ENCODE measurements at places on chromosomes 11 and 22. TPM values are rescaled to one million over a fixed set of nuclear protein-coding genes. Genes with fewer than 3 reads are reported as not detected.

Gene BCO2
- 74.6 TPM for total RNA-seq

Gene TSPAN32
- 10.6 TPM for total RNA-seq

Gene CYTH4
- 2.6 TPM for total RNA-seq

DNA sequence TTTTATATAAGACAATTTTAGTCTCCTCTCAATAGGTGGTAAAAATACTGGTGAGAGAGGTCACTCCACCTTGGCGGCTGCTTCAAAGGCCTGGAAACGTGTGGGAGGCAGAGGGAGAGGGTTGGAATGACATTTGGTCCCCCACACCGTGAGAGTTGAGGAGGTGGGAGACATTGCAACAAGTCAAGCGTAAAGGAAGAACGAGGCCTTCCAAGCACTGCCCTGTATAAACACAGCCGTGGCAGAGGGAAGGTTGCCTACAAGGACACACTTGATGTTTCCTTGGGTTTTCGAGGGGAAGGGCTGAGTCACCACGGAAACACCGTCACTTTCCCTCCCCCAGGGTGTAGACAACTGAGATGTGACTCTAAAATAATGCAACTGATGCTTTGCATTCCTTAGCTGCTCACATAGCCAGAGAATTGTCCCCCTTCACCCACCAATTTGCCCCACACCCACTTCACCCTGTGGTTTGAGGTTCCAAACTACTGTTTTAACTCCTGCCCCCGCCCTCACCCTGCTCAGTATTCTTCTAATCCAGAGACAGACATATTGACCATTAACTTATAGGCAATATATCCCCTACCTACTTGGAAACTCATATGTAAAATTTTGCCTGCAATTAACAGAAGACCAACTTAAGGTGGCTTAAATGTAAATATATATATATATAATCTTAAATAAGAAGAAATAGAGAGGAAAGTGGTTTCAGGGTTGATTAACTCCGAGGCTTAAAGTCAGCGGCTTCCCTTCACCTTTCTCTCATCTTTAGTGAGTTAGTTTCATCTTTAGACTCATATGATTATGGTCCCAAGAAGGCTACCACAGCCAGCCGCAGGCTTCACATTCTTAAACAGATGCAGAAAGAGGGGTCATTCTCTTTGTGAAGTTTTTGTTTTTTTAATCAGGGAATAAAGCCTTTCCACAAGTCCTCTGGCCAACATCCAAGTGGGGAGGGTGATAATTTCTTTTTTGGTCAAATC is 54.1 kb upstream of the BDNF start:
- DNase-seq = no peak
- H3K27me3 ChIP-seq = no peaks in the 10 kb centered on the region
- H3K36me3 ChIP-seq = no peaks in the 10 kb centered on the region
- no peaks in the 10 kb centered on the region for H3K4me1 ChIP-seq
- H3K4me3 ChIP-seq = no peak overlapping the region
- H3K27ac ChIP-seq = no peak overlapping the region

Gene CCDC83
- total RNA-seq = not detected

DNA sequence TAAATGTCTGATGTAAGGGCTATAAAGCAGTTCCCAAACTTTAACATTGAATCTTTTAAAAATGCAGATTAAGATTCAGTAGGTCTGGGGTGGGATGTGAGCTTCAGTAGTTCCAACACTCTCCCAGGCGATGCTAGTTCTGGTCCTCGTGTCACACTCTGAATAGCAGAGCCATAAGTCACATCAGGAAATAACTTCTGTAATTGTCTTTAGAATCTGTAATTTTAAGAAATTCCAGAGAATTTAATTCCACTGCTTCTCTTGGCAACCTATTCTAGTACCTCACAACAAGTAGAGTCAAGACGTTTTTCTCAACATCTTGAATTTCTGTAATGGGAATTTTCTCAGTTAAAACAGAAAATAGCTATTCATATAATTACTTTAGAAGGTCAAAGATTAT is 223.1 kb downstream of the TMEM135 start:
- no peak overlapping the region for H3K27ac ChIP-seq
- no peaks in the 10 kb centered on the region for H3K36me3 ChIP-seq
- H3K4me1 ChIP-seq = peaks cover 19% of the 10 kb centered on the region
- no peak overlapping the region for H3K4me3 ChIP-seq

DNA sequence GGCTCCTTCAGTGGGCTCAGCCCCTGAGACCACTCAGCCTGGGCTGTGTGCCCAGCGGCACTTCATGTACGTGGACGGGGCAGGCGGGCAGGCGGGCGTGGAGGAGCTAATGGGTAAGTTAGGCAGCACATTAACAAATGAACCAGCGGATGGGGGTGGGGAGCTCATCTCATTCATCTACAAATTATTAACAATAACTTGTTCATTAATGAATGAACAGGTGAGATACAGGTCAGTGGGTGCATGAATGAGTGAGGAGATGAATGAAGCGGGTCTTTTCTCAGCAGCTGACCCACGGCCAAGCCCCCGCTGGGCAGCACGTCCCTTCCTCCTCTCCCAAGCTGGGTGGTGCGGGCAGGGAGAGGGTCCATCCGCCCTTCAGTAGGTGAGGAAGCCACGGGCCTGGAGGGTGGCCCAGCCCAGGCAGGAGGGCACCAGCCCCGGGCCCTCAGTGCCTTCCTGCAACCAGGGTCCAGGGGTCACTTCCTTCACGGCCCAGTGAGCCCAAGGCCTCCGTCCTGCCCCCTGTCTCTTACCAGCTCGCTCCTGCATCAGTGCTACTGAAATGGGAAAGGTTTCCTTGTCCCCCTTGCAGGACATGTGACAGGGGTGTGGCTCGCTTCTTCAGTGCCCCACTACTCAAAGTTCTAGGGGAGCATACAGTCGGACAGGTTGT is 60.5 kb upstream of the KCNQ1OT1 start:
- H3K27me3 ChIP-seq = no peaks in the 10 kb centered on the region
- no peak overlapping the region for H3K4me3 ChIP-seq
- no peak for DNase-seq
- H3K36me3 ChIP-seq = no peaks in the 10 kb centered on the region
- no peak overlapping the region for H3K27ac ChIP-seq

DNA sequence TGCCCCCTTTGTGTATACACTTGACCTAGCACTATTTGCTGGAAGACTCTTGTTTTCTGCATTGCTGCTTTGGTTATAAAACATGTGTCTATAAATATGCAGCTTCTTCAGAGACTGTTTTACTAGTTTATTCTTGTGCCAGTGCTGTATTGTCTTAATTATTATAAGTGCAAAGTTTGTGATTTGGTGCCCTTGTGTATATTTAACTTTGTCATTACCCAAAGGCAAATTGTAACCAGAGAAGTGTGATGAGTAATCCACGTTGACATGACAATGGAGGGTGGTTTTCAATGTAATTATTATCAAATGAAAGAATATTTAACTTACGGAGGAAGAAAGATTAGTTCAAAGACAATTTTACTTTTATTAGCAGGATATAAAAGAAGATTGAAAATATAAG is 75.0 kb upstream of the PRODH start:
- no peak overlapping the region for H3K4me3 ChIP-seq
- no peaks in the 10 kb centered on the region for H3K4me1 ChIP-seq
- no peak for DNase-seq
- H3K27ac ChIP-seq = no peak overlapping the region
- H3K27me3 ChIP-seq = no peaks in the 10 kb centered on the region

Gene BDNF
- total RNA-seq = 2.1 TPM
